Non-pigmented ciliary epithelial cell (primary cell): ENCODE measurements at places on chromosomes 4 and X.

DNA sequence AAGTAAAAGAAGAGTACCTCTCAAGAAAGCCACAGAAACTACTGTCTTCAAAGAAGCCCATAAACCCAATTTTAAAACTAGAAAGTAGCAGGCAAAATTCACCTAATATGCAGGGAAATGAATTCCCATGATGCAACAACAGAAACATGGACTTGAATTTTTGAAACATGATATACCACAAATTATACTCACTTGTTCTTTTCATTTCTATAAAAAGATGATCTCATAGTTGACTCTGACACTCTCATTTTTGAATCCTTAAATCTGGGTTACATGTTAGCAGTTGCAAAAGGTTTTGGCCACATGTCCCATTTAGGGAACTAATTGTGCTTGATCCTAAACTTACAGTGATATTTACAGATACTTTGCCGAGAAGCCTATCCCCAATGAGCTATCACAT is 1130.8 kb downstream of the FAT4 start:
- DNase-seq = no peak

DNA sequence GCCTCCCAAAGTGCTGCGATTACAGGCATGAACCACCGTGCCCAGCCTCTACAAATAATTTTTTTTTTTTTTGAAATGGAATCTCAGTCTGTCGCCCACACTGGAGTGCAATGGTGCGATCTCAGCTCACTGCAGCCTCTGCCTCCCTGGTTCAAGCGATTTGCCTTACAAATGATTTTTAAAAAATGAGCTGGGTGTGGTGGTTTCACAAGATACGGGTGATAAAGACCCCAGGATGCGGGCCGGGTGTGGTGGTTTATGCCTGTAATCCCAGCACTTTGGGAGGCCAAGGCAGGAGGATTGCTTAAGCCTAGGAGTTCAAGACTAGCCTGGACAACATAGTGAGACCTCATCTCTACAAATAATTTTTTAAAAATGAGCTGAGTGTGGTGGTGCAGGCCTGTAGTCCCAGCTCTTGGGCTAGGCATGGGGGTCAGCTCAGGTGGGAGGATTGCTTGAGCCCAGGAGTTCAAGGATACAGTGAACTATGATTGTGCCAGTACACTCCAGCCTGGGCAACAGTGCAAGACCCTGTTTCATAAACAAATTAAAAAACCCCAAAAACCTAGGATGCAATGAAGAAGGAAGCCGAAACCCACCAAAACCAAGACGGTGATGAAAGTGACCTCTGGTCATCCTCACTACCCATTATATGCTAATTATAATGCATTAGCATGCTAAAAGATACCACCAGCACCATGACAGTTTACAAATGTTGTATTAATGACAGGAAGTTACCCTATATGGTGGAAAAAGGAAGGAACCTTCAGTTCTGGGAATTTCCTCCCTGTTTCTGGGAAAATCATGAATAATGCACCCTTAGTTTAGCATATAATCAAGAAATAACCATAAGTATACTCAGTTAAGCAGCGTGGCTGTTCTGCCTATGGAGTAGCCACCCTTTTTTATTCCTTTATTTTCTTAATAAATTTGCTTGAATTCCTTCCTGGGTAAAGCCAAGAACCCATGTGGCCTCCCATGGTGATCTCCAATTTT is 27.7 kb downstream of the PDGFRA start:
- no peak for DNase-seq

DNA sequence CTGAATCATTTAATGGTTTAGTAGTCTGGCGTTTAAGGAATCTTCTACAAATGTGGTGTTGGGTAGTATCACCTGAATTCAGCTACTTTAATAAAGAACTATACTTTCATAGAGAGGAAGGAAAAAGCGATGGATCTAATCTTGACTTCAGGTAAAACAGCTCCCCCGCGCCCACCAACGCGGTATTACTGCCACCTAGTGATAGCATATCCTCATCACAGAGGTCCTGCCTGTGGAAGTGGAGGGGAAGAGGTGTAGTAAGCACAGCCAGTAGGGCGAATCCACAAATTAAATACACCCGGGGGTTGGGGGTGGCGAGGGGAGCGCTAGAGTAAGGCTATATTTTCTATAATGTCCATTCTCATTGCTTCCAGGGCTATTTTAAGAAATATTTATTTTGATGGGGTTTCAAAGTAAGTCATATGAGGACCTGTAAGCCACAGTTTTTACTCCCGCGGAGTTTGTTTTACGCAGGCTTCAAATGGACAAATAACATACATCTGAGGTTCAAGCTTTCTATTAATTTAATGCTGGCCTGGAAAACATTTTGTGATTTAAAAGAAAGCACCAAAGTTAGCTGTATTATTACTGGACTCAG is 8.3 kb upstream of the DAPP1 start:
- no peak for DNase-seq

GRCh38 chr4:156186111-156186510 is 232.4 kb upstream of the CTSO start:
- DNase-seq = no peak

- DNase-seq = no peak
Observed at GRCh38 chr4:128590773-128591172, 218.7 kb upstream of the JADE1 start.
